CD4-positive, alpha-beta T cell treated with Interleukin-2 at 100 ng/mL for 4 hours (primary cell): ENCODE measurements at places on chromosomes 4 and X.

DNA sequence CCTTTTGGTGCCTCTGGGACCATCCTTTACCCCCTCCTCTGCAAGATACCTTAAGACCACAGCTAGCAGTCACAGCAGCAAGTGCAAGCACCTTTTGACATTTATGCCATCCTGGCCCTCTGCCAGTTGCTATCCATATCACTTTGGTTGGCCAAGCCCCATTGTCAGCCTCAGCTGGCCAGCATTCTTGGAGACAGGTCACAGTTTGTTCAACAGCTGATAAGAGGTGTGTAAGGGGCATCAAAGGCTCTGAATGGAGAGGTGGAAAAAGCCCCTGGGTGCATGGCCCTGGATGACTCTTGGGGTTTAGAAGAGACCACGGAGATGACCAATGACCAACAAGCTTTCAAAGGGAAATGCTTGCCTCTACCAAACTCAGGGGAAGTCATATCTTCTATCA lies 133.6 kb upstream of the MAMLD1 start:
- no peak for DNase-seq

DNA sequence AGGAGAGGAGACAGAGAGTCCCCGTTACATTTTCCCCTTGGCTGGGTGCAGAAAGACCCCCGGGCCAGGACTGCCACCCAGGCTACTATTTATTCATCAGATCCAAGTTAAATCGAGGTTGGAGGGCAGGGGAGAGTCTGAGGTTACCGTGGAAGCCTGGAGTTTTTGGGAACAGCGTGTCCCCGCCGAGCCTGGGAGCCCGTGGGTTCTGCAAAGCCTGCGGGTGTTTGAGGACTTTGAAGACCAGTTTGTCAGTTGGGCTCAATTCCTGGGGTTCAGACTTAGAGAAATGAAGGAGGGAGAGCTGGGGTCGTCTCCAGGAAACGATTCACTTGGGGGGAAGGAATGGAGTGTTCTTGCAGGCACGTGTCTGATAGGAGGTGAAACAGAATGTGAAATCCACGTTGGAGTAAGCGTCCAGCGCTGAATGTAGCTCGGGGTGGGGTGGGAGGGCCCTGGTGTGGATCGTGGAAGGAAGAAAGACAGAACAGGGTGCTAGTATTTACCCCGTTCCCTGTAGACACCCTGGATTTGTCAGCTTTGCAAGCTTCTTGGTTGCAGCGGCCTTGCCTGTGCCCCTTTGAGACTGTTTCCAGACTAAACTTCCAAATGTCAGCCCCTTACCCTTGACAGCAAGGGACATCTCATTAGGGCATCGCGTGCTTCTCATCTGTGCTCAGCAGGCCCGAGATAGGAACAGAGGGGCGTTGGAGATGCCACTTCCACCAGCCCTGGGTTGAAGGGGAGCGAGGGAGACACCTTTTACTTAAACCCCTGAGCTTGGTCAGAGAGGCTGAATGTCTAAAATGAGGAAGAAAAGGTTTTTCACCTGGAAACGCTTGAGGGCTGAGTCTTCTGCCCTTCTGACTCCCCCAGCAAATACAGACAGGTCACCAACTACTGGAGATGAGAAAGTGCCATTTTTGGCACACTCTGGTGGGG lies 2.7 kb downstream of the SHOX start:
- no peak for DNase-seq

DNA sequence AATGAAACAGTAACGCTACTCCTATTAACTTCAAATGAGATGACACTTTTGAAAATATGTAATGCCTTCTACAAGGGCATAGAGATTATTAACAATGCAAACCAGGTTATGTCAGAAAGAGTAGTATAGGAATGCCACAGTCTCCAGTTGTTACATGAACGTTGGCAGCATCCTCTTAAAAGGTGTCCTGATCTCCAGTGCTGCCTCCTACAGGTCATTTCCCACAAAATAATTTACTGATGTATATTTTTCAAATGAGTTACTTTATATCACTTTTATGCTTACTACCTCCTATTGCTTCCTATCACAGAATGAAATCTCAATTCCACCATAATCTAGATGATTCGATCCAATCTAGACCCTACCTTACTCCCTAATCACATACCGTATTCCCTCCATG lies 195.2 kb upstream of the EPHA5 start:
- no peak for DNase-seq

DNA sequence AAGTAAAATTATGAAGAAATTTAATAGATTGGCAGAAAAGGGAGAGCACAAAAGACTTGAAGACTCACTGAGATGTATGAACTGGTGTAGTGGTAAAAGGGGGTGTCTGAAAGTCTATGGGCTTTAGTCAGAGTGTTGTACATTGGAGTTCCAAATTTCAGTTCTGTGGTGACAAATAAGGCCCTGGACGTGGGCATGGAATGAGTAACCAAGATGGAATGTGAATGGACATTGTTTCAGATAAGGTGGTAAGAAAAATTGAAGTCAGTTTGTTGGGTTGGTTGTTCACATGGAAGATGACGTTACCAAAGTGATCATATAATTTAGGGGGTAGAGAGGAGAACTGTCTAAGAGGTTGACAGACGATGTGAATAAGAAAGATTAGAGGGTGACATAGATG lies 13.9 kb downstream of the CYSLTR1 start:
- DNase-seq: no peak

DNA sequence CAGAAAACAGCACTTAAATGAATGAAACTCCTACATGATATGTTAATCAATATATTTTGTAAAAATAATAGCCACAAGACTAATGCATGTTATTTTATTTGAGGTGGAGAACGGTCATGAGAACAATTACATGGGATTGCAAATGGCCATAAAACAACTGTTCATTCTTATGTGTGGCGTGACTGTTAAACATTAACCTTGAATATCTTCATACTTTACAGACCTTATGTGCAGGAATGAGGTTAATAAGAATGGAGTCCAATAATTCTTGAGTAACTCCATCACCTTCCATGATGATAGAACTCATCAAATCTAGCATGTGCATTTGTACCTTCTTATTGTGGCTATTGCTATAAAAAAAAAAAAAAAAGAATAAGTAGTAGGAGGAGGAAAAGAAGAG lies 55.3 kb downstream of the PDS5A start:
- DNase-seq: no peak

GRCh38 chr4:123589301-123589700 lies 192.7 kb downstream of the SPRY1 start:
- no peak for DNase-seq
